ENCODE measurements at places on chromosomes 5 and 9.

GRCh38 chr9:93308158-93308602 is 124.2 kb downstream of the WNK2 start:
- no peak for DNase-seq

DNA sequence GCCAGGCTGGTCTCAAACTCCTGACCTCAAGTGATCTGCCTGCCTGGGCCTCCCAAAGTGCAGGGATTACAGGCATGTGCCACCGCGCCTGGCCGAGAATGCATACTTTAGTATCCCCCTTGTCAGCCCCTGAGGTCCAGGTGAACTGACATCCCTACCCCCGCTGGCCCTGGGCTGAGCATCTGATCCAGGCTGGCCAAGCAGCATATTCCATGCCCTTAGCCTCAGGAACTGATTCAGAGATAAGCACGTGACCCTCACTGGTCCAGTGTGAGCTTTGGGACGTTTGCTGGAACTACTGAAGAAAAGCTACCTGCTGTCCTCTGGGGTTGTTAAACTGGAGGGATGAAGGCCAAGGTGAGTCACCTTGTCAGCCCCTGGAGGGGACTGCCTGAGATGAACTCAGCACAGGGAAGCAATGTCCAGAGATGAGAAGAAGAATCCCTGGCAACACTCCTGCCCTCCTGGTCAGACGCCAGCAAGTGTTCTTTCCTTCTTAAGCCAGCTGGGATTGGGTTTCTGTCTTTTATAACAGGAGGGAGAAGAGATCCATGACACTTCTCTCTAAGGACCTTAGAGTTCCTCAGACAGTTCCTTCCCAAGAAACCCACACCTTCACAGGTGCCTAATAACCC is 59.1 kb upstream of the FBXW11 start:
- peak; percentile 41 for DNase-seq

DNA sequence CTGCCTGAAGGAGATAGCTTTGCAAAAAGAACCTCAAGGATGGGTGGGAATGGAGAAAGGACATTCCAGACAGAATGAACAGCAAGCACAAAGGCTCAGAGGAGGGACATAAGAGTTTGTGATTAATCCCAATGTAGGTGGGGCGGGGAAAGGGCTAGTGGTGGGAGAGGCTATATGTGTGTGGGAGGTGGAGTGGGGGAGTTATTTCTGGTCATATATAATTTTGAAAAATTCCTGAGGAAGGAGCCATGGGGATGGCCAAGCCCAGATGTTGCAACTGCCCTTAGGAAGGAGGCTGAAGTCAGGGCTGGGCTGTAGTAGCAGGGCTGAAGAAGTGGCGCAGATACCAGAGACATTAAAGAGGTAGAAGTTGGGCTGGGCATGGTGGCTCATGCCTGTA is 13.4 kb upstream of the CCL27 start:
- no peak for DNase-seq

DNA sequence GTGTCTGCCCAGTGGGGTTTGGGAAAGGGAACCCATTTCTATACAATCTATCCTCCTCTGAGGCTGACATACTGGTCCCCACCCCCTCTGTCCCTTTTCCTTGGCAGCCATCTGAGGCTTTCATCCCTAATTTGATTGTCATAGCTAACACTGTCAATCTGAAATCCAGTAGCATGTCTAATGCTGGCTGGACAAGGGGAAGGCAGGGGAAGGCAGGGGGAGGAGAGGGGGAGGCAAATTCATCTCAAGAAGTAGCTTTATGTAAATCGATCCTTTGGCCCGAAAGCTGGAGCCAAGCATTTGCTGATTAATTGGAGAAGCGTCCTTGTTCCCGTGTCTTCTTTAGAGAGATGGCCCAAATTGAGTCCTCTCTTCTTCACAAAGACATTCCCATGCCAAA is 314.1 kb upstream of the PANK3 start:
- no peak for DNase-seq
